ENCODE measurements at places on chromosomes 3 and 15.

GRCh38 chr15:83887404-83887803 is 233.5 kb downstream of the ADAMTSL3 start:
- DNase-seq, result no peak

- no peak for DNase-seq
These were observed 20.7 kb upstream of the HEG1 start for GRCh38 chr3:125076464-125076863.

DNA sequence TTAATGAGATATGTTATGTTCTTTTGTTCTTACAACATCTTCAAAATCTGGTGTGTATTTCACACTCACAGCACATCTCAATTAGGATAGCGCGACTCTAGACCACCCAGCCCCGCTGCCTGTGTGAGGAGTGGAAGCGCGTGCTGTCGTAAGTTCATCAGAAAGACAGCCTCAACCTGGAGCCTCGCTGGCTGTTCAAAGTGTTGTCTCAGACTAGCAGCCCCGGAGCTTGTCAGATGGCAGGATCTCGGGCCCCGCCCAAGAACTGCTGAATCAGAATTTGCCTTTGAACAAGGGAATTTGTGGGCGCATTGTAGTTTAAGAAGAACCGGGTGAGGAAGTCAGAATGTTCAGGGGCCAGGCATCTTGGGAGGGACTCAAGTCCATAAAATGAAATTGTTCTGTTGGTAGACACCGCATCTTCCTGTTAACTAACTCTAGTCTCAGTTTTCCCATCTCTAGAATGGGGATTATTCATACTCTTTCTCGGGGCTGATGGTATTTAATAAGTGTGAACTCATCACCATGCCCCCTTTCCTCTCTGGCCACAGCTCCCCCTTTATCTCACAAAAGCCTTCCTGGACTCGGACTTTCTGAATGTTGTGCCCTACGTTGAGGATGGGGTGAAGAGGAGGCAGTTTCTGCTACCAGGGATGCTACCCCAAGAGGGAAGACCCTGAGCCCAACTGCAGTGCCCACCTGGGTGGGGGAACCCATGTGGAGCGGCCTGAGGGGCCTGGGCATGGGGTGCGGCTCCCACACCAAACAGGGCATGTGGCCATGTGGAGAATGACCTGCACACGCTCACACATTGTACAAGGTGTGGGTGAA is 40.4 kb downstream of the BHLHE40 start:
- DNase-seq, result peak; percentile 45

DNA sequence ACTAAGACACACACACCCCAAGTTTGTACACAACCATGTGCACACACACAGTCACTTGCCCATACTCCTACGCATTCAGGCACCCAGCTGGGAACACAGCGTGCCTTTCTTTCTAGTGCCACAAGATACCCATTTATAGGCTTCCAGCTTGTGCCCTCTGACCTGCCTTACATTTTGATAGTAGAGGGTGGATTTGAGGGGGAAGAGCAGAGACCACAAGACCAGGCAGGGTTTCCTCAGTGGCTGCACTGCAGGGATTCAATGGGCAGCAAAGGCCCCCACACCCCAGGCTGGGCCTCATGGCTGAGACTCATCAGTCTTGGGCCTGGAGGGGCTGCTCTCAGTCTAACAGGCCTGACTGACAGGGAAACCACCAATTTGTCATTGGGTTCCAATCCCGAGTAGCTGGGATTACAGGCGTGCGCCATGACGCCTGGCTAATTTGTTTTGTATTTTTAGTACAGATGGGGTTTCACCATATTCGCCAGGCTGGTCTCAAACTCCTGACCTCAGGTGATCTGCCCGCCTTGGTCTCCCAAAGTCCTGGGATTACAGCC is 18.8 kb upstream of the ANKDD1A start:
- no peak for DNase-seq

DNA sequence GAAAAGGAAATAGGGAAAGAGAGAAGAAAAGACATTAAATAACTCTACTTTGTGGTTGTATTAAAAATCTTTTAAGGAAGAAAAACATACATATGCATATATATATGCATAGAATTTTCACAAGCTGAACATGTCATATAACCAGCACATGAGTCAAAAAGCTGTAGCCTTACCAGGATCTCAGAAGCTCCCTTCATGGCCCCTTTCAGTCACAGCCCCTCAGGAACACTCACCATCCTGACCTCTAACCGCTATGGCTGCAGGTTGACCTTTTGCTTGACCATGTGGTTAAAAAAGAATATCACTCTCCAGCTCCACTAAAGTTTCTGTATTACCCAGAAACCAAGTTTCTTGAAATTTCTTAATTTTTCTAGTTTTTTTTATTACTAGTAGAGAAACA is 103.4 kb downstream of the CHST2 start:
- no peak for DNase-seq

- no peak for DNase-seq
These were observed 64.6 kb upstream of the FHIT start for GRCh38 chr3:61315871-61316270.

GRCh38 chr3:161420746-161421145 is 49.4 kb upstream of the SPTSSB start:
- DNase-seq, result no peak

DNA sequence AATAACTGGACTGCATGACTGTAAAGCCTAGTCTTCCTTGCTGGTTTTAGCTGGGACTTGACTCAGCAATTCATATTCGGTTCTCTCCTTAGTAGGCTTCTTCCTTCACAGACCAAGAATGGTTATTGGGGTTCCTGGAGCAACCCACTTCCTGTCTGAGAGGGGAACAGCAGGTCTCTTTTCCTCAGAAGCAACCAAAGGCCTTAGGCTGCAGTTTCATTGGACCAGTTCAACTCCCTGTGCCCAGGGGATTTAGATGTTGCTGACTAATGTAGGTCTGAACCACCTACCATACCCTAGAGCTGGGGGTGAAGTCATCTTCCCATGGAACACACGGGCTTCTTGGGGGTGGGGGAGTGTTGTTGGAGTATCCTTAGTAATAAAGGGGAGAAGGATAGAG is 84.0 kb upstream of the SKOR1 start:
- DNase-seq, result no peak

- DNase-seq, result no peak
These were observed 210.2 kb upstream of the SLITRK3 start for GRCh38 chr3:165406425-165406824.

DNA sequence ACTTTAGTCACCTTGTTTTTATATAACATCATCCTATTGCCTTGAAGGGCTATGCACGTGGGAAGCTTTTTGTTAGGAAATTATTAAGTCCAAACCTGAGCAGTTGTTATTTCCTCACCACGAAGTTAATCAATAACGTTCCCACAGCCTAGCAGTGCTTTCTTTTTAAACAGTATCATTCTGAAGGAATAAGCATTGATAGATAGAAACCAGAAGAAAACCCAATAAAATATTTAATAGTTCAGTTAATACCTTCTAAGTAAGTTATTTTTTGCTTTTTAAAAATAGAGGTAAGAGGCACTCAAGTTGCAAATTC is 149.3 kb downstream of the KCNMB2 start:
- DNase-seq, result no peak
